Stimulated activated CD4-positive, alpha-beta T cell treated with anti-CD3 and anti-CD28 coated beads, Interleukin-1b, Interleukin-23, amount 100 ng/mL, for 1 hour (primary cell): ENCODE measurements at places on chromosomes 12 and 14.

DNA sequence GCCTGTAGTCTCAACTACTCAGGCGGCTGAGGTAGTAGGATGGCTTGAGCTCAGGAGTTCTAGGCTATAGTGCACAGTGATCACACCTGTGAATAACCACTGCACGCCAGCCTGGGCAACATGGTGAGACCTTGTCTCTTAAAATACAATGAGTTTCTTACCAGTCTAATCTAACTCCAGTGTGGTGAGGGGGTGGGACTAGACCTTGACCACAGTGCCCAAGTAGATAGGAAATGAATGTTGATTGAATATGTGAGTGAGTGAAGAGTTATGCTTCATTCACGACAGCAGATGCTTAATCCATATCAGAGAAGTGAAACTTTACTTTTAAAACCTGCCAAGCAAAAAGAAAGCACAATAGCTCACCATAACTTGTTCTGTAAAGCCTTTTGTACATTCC, 11.2 kb upstream of the AK7 start:
- no peak for DNase-seq

DNA sequence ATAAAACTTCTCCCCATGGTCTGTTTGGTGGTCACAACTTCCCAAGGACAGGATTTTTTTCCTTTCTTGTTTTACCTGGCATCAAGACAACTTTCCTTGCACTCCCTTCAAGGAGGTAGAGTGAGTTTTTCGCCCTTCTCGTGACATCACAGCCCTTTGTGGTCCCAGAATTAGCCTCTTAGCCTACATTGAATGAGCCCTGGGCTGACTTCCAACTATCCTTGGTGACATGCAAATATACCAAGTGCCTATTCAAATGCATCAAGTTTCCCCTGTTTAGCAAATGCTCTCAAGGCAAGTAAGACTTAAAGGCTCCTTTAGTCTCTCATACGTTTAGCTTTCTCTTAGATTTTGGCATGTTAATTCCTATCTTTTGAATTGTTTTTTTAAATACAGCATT, 36.6 kb downstream of the TC2N start:
- DNase-seq, result no peak

DNA sequence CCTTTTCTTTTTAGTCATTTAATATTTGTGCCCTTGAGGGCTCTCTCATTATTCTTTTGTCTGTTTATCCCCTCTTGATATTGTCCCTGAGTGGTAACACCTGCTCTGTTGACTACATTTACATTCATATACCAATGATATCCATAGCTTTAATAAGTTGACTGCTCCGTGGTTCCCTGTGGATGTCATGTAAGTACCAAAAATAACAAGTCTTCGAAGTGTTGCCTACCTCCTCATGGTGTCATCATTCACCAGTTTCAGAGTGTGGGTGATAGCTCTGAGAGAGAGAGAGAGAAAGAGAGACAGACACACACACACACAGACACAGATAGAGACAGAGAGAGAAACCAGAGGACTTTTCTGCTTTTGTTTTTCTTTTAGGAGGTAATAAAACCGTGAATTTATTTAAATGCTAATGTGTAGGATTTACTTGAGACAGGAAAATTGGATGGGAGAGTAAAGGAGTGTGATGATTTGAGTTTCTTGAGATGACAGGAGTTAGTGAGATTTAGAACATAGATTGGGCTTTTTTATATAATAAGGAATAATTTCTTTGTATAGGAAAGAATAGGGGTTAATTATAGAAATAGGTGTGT, 52.2 kb downstream of the PAPOLA start:
- no peak for DNase-seq

DNA sequence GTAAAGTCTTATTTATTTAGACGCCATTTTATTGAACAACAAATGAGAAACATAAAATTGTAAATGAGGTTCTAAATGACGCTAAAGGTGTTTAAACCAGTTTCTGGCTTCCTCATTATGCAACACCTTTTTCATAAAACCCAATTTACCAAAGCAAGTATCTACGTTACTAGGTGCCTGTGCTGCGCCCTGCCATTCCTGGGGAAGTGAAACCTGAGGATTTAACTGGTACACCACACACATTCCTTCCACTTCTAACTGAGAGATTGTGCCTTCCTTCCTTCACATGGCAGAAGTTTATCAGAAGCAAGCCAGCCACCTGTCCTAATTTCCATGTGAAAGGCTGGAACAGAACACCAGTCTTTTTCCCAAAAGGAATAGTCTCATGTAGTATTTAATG, 40.3 kb upstream of the GCH1 start:
- DNase-seq, result no peak

- no peak for DNase-seq
These were observed 396.6 kb downstream of the AACS start for GRCh38 chr12:125461831-125462230.

DNA sequence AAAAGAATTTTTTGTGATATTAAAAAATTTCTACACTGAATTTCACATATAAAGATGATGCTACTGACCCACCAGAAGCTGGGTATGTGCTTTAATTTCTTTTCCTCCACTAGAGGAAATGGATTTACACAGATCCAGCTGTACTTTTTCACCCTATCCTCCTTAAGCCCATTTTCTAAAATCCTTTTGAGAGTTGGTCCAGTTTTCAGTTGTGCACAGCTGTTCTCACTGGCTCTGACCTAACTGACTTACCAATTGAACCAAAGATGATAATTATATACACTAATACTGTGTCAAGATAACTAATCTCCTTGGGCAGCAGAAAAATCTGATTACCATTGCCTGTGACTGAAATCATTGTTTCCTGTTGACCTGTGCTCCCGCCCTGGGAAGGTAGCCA, 108.5 kb downstream of the ZFC3H1 start:
- DNase-seq, result no peak
